GM13977 (cell line): ENCODE measurements at places on chromosomes 4 and X.

DNA sequence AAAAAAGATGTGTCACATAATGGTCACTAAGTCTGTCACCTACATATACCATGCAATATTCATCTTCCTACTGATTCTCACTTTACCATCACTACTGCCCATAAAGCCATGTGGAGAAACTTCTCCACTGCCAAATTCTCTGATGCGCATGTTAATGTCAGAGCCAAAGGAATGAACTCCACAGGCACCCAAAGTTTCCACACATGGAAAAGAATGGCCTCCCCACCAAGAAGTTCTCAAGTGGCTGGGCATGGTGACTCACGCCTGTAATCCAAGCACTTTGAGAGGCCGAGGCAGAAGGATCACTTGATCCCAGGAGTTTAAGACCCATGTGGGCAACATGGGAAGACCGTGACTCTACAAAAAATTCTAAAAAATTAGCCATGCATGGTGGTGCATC lies 43.8 kb upstream of the UGDH start:
- no peak for DNase-seq

DNA sequence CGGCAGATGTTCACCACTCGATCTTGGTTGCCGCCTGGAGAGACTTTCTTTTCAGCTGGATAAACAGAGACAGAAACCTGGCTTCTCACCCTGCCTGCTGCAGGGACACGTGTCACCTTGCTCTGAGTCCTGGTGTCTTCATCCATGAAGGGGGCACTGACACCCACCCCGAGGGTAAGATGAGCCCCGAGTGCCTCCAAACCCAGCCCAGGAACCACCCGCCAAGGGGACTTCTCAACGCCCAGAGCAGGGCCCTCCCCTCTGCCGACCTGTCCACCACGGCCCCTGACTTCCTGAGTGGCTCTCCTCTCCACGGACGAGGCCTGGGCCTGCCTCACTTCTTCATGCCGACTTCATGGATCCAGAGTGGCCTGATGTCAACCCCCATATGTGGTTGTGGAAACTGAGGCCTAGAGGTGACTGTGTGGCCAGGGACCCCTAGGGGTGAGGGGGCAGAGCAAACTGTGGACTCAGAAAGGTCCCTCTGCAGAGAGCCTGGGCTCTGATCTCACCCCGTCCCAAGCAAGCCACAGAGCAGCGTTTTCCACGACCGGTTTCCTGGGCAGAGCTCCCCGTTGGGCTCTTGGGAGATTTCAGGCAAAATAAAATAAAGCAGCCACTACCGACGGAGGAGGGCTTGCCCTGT lies 5.1 kb downstream of the ADRA2C start:
- DNase-seq, result no peak

DNA sequence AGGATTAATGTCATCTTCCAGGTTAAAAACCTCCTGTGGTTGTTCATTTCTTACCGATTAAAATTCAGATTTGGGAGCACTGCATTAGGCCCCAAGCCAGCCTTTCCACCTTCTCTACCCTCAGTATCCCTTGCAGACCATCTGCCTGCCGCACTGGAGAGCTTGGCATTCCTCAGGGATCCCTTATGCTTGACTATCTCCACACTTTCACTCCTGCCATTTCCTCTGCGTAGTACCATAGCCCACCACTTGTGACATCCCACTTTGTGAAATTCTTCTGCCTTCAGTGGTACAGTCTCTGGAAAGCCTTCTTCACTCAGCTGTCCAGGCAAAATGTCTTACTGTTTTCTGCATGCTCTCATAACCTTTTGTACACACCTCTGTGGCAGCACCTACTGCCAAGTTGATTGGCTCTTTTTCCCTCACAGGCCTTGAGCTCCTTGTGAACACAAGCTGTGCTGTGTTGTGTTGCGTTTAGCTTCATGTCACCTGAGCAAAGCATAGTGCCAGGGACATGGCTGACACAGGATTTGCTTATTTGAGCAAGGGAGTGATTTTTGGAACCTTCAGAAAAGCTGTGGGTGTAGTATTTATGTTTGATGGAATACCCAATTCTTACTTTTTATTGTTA lies 156.4 kb downstream of the ARX start:
- no peak for DNase-seq

- no peak for DNase-seq
Measured at GRCh38 chr4:125739760-125740159, 425.0 kb downstream of the FAT4 start.

GRCh38 chr4:59518005-59518823 lies 1681.9 kb upstream of the ADGRL3 start:
- no peak for DNase-seq

DNA sequence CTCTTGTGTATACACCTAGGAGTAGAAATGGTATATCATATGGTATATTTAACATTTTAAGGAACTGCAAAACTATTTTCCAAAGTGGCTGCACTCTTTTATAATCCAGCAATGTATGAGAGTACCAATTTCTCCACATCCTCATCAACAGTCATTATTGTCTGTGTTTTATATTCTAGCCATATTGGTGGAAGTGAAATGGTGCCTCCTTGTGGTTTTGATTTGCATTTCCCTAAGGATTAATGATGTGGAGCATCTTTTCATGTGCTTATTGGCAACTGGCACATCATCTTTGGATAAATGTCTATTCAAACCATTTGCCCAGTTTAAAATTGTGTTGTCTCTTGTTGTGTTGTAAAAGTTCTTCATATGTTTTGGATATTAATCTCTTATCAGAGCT lies 9.6 kb downstream of the BMP15 start:
- no peak for DNase-seq

GRCh38 chr4:98524230-98524629 lies 134.2 kb downstream of the TSPAN5 start:
- DNase-seq, result no peak

DNA sequence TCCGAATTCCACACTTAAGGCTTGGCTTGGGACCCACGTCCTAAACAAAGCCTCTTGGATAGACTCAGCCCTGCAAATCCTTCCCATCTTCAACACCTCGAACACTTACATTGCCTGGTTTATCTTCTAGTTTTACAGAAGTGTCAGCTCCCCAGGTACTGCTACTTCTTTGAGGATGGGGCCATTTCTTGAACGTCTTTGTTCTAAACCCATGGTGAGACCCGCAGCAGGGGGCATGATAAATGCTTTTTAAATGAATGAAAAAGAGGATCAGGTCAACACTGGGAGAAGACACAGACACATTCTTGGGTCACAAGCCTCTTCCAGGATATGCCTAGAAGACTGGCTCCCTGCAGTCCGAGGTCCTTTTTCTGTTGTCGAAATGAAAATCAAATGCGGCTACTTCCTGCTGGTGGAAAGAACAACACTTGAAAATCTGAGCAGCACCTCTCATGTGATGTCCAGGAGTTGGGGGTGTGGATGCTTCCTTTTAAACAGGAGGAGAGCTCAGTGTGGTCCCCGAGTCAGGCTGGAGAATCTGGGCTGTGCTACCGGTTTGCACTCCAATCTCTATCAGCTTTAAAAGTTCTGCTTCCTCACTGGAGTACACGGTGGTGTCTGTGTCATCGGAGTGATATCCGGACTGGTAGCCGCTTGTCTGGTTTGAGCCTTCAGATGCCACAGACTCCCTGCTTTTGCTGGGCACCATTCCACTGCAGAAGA lies 45.8 kb downstream of the KDR start:
- no peak for DNase-seq

DNA sequence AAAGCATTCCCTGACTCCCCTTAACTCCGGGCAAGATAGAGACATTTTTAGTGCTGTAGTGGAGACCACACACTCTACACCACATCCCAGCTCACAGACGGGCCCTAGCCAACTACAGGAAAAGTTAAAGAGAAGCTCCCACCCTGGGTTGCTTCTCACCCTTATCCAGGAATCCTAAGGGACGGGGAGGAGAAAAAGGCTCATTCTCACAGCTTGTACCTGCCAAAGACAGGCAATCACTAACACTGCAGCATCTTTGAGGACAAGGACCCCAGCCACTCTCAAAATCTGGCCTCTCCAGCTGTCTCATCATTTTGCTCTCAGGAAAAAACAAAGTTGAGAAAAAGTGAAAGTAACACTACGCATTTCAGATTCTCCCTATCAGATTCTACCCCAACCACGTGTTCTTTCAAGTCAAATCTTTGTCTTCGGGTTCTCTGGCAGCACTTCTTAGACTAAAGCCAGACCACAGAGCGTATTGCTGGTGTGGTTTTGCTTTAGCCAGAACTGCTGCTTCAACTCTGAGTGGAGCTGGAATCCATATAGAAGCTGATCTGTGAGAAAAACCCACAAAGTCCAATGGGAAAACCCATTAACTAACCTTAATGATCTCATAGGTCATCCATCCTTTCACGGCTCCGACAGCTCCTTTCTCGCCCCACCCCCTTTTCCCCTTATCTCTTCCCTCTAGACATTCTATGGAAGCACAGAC lies 605.9 kb upstream of the DIPK2B start:
- DNase-seq, result peak; percentile 23

DNA sequence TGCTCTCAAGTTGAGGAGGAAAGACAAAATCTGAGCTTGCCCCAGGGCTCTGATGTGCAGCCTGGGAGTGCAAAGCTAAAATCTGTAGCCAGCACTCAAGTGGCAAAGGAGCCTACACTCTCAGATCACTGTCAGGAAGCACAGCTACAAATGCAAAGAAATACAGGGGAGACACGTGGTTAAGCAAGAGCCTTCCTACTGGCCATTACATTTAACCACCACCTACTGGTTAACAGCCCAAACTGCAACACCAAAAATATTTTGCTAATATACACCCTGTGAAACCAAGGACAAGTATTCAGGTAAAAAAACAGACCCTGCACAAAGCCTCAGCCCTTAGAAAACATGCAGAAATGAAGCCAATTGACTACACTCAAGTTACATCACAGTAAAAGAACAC lies 170.4 kb upstream of the FGF16 start:
- no peak for DNase-seq

DNA sequence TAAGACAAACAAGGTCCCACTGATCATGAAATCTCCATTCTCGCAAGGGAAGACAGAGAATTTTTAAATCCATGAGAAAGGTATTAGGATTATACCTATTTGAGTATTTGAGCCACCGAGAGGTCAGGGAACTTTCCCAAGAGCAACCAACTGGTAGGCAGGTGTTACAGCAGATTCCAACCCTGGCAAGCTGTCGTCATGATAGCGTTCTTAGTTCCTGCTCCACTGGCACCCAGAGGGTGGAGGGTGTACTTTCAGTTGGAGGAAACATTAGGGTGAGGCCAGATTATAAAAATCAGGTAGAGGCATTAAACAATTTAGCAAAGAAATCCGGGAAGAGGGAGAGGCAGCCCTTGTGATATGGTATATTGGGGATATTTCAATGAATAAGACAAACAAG lies 23.3 kb downstream of the COQ2 start:
- no peak for DNase-seq

GRCh38 chrX:40895246-40895645 lies 159.9 kb upstream of the MED14 start:
- DNase-seq, result no peak

DNA sequence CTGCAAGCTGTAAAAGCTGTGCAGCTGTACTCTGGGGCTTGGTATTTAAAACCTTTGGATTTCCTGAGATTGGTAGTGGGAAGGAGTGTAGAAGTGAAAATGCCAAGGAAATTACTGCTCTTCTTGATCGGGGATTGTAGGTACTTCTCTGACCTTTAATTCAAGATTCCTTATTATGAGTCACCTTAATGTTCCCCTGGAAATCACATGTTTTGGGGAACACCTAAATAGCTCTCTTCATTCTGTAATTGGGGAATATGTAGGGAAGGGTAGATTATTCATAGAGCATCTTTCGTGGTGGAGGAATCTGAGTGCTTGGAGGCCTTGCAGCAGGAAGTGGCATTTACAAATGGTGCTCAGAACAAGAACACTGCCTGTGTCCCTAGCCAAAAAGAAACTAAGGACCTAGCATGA lies 137.8 kb downstream of the UCHL1 start:
- no peak for DNase-seq

- DNase-seq, result peak; percentile 11
Measured at GRCh38 chr4:87975466-87975865, at the start of gene SPP1. TSS of gene SPP1 (plus strand) at chr4:87975714. CDS start at chr4:87976896, 1,182 bp downstream.

GRCh38 chr4:16692046-16692445 lies 206.4 kb downstream of the LDB2 start:
- no peak for DNase-seq

GRCh38 chrX:53093177-53093655 lies 726 bp upstream of the KANTR start:
- DNase-seq, result peak; percentile 69

GRCh38 chr4:98778206-98778605 lies 119.8 kb upstream of the TSPAN5 start:
- DNase-seq, result no peak

GRCh38 chr4:73055241-73055897 lies 14.1 kb downstream of the COX18 start:
- DNase-seq, result peak; percentile 26
